ENCODE measurements at places on chromosomes 7 and 10.
A peak's percentile ranks its signal among the peaks of the same experiment; 100 is the strongest.

DNA sequence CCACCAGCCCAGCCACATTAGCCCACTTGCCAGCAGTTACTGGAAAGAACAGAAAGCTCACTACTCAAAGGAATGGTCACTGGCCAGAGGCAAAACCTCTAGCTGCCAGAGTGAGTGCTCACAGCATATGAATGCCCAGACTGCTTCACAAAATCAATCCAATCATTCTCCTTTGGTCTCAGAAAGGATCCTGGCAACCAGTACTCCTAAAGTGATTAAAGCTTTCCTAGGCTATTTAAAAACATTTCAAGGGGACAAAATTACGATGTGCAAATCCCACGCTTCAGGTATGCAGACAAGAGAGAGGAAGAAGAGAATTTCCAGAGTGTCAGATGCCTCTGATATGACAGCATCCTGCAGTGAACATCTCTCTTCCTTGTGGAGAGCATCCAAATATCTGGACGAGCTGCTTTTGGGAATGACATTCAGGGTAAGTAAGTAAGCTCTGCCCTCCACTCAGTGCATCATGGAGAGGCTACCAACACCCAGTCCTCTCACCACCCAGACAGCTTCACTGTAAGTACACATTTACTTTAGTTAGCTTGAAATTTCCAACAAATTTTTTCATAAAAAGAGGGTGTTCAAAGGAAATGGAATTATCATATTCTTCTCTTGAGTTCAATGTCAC, 25.1 kb downstream of the ICA1 start:
- DNase-seq: peak; percentile 39

- DNase-seq: no peak
Observed at GRCh38 chr10:30398788-30399187, 35.2 kb upstream of the MAP3K8 start.

GRCh38 chr10:45817130-45817859, 30.0 kb downstream of the AGAP4 start:
- no peak for DNase-seq

DNA sequence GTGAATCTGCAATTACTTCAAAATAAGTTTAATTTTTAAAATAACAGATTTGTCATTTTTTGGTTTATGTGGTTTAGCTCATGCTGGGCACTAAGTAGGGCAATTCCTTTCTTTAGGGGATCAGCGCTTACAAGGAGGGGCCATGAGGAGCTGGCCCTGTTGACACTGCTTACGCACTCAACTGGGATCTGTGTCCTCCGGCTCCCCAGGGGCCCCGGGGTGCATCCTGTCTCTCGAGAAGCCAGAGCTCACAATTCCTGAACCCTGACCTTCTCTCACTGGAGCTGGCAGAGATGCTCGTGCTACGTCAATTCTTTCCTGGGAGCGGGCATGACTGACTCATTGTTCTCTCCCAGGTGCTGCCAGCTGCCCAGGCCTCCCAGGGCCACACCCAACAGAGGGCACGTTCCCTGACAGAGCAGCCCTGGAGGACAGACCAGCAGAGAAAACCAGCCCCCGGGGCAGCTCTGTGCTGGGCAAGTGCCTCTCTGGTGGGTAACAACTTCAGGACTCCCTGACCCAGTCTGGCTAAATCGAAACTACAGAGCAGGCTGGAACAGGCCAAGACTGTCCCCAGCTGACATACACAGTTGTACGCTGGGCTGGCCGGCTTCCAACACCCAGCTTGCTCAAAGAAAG, 36.8 kb downstream of the CTBP2 start:
- DNase-seq: no peak

DNA sequence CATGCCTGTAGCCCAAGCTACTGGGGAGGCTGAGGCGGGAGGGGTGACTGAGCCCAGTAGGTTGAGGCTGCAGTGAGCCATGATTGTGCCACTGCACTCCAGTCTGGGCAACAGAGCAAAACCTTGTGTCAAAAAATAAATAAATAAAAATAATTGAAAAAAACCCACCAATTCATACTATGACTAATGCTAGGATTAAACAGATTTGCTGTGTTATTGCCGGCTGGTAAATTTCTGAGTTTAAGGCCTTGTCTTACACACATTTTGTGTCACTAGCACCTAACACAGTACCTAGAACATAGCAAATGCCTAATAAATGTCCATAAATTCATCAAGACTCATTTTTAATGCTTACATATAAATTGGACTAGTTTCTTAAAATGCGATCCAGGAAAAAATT, 8.7 kb downstream of the ESYT2 start:
- DNase-seq: no peak

DNA sequence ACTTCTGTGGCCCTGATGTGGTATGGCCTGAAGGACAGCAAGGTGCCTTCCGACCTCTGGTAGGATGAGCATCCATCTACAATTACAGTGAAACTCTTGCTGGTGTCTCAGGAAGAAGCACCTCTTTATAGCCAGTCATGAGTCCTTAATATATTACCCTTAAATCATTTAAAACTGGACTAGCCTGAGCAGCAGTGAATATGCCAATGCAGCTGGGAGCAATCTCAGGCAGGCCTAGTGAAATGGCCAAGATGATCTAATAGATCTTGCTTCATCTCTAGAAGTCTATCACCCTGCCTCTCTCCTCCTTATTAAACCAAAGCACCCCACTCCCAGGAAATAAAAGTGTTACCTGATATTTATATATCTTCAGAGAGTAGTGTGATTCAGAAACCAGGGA, 66.7 kb upstream of the SORCS3 start:
- no peak for DNase-seq

DNA sequence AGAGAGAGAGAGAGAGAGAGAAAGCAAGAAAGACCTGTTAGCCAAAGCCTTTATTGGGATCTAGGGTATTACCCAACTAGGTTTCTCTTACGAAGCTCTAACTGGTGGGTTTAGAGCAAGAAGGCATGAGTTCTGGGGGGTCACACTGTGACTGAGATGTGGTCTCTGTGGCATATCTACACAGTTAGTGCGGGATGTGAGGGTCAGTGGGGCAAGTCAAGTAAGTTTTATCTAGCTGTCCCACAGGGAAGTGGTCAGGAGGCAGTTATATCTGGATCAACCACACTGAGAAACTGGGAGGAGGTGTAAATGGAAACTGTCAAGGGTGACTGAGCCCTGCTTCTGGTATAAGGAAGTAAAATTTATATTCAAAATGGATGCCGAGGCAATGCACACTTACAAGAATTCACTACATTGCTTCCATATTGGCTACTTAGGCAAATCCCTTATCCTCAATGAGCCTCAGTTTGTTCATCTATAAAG, 331.6 kb upstream of the HPS1 start:
- DNase-seq: no peak

DNA sequence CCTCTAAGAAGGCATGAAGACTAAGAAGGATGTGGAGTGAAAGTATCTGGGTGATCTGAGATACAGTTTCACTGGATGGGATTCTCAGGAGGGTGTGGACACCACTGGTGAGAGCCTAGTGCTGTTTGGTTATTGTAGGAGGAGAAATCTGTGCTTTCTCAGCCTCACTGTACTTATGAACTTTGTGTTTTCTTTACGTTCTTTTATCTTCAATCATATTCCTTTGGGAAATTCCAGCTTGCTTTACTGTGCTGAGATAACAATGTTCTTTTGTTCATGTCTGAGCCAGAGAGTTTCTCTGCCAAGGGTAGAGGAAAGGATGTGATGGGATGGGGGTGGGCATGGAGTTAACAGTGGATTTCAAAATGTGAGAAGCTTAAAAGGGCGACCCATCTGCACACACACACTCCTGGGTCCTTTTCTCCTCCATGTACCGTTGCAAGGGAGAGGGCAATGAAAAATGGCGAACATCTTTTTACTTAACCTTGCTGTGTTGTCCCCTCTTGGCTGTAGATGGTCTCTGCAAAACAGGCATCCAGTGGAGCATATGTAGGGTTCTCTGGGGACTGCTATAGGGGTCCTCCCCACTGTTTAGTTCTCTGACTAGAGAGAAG, 25.0 kb upstream of the TAX1BP1 start:
- no peak for DNase-seq

DNA sequence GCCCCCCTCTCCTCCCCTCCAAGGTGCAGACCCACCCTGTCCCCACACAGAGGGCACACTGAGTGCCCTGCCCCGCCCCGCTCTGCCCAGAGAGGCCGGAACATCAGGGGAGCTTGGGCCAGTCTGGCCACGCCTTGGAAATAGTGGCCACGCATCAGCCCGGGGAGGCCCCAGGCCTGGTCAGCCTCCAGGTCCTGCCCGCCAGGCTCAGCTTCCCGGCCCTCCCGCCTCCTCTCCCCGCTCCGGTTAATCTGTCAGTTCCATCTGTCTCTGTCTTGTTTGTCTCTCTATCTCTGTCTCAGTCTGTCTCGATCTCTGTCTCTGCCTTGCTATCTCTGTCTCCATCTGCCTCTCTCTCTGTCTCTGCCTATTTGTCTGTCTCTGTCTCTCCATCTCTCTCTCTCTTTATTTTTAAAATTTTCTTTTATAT, 28.9 kb upstream of the TNRC18 start:
- no peak for DNase-seq

DNA sequence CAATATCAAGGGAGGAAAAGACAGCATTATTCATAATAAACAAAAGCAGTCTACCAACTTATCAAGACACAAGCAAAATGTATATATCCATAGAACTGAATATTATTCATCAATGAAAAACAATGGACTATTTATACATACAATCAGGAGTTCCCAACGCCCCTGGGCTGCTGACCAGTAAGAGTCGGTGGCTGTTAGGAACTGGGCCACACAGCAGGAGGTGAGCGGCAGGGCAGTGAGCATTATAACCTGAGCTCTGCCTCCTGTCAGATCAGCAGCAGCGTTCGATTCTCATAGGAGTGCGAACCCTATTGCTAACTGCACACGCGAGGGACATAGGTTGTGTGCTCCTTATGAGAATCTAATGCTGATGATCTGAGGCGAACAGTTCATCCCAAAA, 71.7 kb upstream of the GPR22 start:
- no peak for DNase-seq

- DNase-seq: no peak
Observed at GRCh38 chr10:23643111-23643780, 204.4 kb downstream of the OTUD1 start.

GRCh38 chr10:111129363-111129762, 52.5 kb downstream of the ADRA2A start:
- DNase-seq: no peak

DNA sequence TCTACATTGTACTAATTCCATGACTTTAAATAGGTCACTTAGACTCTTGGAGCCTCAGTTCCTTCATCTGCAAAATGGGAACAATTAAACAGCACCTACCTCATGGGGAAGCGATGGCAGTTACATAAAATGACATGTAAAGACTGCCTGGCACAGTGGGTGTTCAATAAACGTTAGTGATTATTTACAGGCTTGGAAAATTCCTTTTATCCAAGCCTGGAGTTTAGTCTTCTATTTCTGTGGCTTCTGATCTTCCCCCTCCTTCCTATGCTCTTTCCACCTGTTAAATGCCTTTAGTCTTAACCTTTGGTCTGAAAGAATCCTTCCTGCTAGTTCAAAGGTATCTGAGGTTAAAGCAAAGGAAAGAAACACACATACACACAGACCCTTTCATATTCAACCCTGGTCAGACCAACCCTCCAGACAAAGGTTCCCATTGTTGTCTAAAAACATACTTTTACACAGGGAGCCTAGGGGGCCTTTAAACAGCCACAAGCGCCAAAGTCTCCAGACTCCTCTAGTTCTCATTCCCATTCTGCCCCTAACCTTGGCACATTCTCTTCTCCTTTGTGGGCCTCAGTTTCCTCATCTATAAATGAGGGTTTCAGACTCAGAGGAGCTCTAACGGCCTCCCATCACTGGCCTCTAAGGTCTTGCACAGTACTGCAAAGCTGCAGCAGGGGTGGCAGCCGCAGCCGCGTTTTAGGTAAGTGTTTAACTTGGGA, 21.4 kb downstream of the SORBS1 start:
- DNase-seq: no peak

- DNase-seq: no peak
Observed at GRCh38 chr10:113979409-113979808, 64.3 kb upstream of the ADRB1 start.

DNA sequence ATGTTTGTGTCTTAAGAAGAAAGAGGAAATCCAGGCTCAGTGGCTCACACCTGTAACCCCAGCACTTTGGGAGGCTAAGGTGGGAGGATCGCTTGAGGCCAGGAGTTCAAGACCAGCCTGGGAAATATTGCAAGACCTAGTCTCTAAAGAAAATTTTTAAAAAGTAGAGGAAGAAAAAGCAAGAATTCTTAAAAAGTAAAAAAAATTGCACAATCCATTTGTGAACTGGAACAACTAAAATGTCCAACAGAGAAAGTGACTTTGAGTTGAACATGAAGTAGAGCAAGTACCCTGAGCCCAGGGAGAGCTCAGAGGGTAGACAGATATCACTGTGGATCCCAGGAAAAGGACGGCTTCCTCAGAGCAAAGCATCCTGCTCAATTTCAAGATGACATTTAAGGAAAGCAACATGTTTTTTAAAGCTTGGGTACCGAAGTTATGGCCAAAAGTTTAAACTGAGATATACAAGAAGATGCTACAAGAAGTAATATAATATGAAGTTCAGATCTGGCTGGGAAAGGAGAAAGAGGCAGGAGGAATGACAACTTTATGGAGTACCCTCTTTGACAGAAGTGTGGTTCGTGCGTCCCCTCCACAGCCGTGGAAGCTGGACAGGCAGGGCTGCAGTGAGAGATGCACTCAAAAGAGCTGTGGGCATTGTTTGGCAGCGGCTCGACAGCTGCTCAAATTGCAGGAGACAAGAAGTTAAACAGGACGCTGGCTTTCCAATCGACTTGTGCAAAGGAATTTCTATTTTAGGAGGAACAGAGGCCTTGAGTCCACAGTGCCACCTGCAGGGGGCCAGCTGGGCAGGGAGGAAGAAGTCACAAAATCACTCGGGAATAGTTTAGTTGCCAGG, 201.3 kb downstream of the JCAD start:
- DNase-seq: no peak

DNA sequence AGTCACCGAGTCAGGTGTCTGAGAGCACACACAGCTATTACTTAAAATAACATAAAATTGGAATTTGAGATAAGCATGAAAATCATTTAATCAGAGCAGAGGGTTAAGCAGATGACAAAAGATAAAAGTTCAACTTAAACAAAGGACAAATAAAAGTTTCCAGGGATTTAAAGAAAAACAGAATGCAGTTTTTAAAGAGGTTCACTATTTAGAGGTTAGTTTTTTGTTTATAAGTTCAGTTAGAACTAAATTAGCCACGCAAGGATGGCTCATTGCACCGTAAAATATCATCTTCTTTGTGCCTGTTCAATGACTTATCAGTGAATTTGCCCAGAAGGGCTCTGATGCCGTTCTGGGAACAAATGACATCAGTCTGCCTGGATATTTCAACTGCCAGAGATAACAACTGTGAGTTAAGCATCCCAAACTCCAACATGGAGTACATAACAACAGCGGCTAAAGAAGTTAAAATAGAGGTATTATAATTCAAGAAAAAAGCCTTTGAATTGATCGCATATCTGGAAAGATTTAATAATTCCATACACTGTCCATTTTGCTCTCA, 107.8 kb downstream of the ANK3 start:
- no peak for DNase-seq

- no peak for DNase-seq
Observed at GRCh38 chr7:72416846-72417245, 4.7 kb upstream of the CALN1 start.

All from anterior cingulate cortex (tissue), 58 donors.